Endodermal cell (in vitro differentiated cells): ENCODE measurements at places on chromosomes 5 and 9. TPM values are rescaled to one million over a fixed set of nuclear protein-coding genes. Genes with fewer than 3 reads are reported as not detected.

- peak; percentile 74 for DNase-seq
- peak within 1 kb of the TSS; percentile 94 for H3K4me3 ChIP-seq
- H3K36me3 ChIP-seq, result no peaks in the 10 kb centered on the region
- peaks cover 14% of the 10 kb centered on the region for H3K27me3 ChIP-seq
- H3K4me1 ChIP-seq, result peaks cover 2% of the 10 kb centered on the region
Observed at GRCh38 chr9:12774861-12775678, at the start of gene LURAP1L. TSS of gene LURAP1L (plus strand) at chr9:12775020. CDS start at chr9:12775716, 696 bp downstream.

DNA sequence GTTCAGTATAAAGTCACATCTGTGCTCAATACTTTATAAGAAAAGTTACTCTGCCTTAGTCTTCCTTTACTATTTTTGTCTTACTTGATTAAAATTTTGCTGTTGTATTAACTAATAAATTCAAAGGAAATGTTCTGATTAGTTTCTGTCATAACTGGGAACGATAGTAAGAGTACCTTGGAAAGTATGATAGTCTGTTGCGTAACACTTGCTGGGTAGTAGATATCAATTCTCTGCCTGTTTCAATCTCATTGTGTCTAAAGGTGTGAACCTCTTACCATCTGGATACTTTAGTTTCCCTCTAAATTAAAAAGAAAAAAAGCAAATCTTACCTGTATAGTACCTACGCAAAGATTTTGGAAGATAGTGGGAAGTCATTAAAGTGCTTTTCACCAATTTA lies 48.5 kb downstream of the COMMD10 start:
- no peak for DNase-seq
- H3K4me1 ChIP-seq, result no peaks in the 10 kb centered on the region
- peaks cover 3% of the 10 kb centered on the region for H3K36me3 ChIP-seq
- H3K27me3 ChIP-seq, result no peaks in the 10 kb centered on the region
- no peak overlapping the region for H3K27ac ChIP-seq
- H3K4me3 ChIP-seq, result no peak overlapping the region

GRCh38 chr9:129885018-129885669 lies 49.9 kb downstream of the USP20 start:
- peak; percentile 73 for DNase-seq
- no peak overlapping the region for H3K27ac ChIP-seq
- peaks cover 16% of the 10 kb centered on the region for H3K36me3 ChIP-seq
- no peaks in the 10 kb centered on the region for H3K27me3 ChIP-seq
- peak overlapping the region; percentile 56 for H3K4me3 ChIP-seq
- H3K4me1 ChIP-seq, result peaks cover 15% of the 10 kb centered on the region

DNA sequence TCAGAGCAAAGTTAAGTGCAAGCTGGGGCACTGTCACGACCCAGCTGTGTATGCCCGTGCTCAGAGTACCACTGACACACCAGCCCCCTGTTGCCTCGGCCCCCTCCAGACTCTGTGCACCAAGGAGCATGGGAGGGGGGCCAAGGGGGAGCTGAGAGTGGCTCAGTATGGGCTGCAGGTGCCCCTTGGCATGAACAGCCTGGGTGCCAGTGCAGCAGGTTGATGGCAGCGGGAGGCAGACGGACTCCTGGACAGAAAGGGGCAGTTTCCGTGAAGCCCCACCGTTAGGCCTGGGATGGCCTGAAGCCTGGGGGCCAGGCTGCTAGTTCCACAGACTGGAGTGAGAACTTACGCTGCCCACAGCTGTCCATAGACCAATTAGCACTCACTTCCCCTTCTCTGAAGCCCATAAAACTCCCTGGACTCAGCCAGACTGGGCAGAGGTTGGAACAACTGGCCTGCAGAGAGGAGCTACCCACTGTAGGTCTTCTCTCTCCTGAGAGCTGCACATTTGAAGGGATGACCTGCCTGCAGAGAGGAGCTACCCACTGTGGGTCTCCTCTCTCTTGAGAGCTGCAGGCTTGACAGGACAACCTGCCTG lies 182.8 kb downstream of the DEPDC1B start:
- H3K27ac ChIP-seq, result no peak overlapping the region
- H3K27me3 ChIP-seq, result no peaks in the 10 kb centered on the region
- no peaks in the 10 kb centered on the region for H3K4me1 ChIP-seq
- H3K36me3 ChIP-seq, result no peaks in the 10 kb centered on the region
- no peak for DNase-seq

DNA sequence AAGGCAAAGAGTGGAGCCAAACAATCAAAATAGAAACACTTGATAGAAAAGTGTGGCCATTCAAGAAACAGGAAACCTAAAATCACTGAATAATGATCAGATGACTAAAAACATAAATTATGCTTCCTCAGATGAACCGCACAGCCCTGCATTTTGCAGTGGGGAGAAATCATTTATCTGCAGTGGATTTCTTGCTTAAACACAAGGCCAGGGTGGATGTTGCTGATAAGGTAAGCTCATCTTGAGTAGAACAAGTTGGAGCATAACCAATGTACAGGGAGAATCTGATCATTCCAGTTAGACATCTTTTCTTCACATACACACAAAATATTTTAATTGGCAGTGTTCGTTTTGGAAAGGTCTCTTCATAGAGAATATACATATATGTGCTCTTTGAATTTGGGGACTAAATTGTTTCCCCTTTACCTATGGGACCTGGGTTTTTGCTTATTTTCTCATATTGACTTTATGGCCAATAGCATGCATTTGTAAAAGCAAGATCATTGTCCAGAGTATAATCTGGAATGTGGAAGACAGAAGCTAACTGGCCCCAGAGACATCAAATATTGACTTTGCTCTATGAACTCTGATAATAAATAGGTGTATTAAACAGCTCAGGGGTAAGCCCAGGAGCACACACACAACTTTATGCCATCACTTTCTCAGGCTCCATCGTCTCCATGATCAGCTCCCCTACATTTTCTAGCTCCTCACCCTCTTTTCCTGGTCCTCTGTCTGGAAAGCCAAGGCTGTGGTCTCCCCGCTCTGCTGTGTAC lies 9.1 kb downstream of the ANKDD1B start:
- no peak overlapping the region for H3K27ac ChIP-seq
- H3K4me1 ChIP-seq, result peaks cover 2% of the 10 kb centered on the region
- no peaks in the 10 kb centered on the region for H3K27me3 ChIP-seq
- no peak for DNase-seq
- no peak overlapping the region for H3K4me3 ChIP-seq

DNA sequence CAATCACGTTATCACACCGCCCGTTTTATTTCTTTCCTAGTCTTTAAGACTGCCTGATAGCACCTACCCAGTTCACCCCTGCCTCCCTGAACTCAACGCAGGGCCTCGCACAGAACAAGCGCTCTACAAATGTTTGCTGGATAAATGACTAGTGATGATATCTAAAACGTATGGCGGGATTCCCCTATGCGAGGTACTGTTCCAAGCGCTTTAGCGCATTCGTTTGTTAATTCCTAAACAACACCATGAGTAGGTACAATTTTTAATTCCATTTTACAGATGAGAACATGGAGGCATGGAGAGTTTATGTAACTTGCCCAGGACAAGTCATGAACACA lies 6.6 kb downstream of the POU4F3 start:
- no peak overlapping the region for H3K27ac ChIP-seq
- H3K36me3 ChIP-seq, result no peaks in the 10 kb centered on the region
- H3K4me1 ChIP-seq, result no peaks in the 10 kb centered on the region
- DNase-seq, result no peak
- H3K27me3 ChIP-seq, result peaks cover 100% of the 10 kb centered on the region

- no peak overlapping the region for H3K27ac ChIP-seq
- no peak for DNase-seq
- no peaks in the 10 kb centered on the region for H3K27me3 ChIP-seq
Observed at GRCh38 chr9:6922124-6922676, 164.4 kb downstream of the KDM4C start.

DNA sequence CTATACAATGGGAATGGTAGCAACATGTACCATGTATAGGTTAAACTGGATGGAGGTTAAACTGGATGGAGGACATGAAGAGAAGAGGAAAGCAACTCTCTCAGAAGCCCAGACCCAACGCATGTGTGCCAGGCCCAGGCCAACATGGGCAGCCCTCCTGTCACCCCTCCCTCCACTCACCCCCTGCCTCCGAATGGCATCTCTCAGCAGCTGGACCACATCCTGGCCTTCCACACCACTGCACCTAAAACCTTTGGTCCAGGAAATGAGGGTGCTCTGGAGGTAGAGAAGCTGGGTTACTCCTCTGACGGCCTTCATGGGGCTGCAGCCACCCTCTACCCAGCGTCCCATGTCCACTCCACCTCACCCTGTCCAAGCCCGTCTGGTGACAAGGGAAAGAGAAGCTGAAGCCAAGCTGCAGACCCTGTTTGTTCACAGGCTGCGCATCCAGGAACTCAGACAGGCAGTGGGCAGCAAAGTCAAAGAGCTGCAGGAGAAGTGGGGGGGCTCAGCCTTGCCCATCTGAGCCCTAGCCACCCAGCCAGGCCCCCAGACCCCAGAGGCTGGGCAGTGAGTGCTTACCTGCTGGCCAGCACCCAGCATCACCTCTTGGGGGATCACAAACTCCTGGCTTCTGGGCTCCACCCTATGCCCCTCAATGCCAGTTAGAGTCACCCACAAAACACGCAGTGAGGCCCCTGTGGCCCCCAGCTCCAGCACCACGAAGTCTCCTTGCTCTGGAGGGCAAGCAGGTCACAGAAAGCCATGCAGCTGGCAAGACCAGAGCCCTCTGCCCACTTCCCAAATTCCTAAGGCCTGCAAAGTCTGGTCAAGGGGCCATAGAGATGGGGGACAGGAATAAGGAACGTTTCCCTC lies 8.5 kb downstream of the HK3 start:
- H3K27me3 ChIP-seq, result no peaks in the 10 kb centered on the region
- no peak overlapping the region for H3K27ac ChIP-seq
- H3K4me3 ChIP-seq, result no peak overlapping the region
- DNase-seq, result no peak

DNA sequence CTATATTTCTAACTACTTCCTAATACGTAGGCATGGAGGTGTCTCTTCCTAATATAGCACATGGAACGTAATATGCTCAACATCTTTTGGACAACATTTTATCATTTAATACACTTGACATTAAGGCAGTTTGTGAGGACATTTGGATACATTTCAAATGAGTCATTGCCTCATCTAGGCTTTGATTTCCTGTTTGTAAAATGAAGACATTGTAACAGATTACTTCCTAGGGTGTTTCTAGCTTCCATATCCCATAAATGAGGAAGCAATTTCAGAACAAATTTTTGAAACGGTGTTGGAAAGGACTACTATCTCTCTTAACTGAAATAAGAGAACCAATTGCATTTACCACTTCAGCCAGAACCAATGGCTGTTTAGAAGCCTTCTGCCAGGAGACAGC lies 38.7 kb downstream of the SLC28A3 start:
- H3K4me3 ChIP-seq, result no peak overlapping the region
- H3K36me3 ChIP-seq, result no peaks in the 10 kb centered on the region
- H3K27ac ChIP-seq, result no peak overlapping the region
- no peak for DNase-seq

- H3K27ac ChIP-seq, result no peak overlapping the region
- peaks cover 10% of the 10 kb centered on the region for H3K4me1 ChIP-seq
- H3K4me3 ChIP-seq, result no peak overlapping the region
- DNase-seq, result no peak
Observed at GRCh38 chr9:20495098-20495497, 127.2 kb downstream of the MLLT3 start.

- H3K36me3 ChIP-seq, result no peaks in the 10 kb centered on the region
- no peaks in the 10 kb centered on the region for H3K27me3 ChIP-seq
- no peak overlapping the region for H3K27ac ChIP-seq
- peak; percentile 88 for DNase-seq
Observed at GRCh38 chr5:135880278-135880677, 15.4 kb downstream of the IL9 start.

- H3K27me3 ChIP-seq, result no peaks in the 10 kb centered on the region
- DNase-seq, result no peak
Observed at GRCh38 chr5:113235884-113236283, 198.9 kb downstream of the TSSK1B start.

- H3K4me1 ChIP-seq, result no peaks in the 10 kb centered on the region
- no peak overlapping the region for H3K4me3 ChIP-seq
- H3K36me3 ChIP-seq, result no peaks in the 10 kb centered on the region
- no peaks in the 10 kb centered on the region for H3K27me3 ChIP-seq
Observed at GRCh38 chr5:160466116-160466515, 44.5 kb downstream of the PTTG1 start.

DNA sequence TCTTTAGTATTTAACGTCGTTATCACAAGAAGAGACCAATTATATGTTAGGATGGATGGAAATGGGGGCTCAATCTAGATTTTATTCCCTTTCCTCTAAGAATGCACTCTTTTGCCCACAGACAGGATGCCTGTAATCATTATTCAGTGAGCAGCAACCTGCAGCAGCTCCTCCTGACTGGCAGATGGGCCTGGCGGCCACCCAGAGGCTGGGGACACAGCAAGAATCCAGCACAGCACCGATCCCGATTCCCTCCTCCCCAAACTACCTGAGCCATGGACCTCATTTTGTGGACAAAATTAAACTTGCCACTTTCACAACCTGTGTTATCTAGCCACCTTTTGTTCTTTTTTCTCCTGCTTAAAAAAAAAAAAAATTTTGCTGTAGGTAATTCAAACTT lies 101.0 kb downstream of the USP20 start:
- H3K27me3 ChIP-seq, result no peaks in the 10 kb centered on the region
- DNase-seq, result no peak
- H3K4me1 ChIP-seq, result no peaks in the 10 kb centered on the region
- H3K4me3 ChIP-seq, result no peak overlapping the region

DNA sequence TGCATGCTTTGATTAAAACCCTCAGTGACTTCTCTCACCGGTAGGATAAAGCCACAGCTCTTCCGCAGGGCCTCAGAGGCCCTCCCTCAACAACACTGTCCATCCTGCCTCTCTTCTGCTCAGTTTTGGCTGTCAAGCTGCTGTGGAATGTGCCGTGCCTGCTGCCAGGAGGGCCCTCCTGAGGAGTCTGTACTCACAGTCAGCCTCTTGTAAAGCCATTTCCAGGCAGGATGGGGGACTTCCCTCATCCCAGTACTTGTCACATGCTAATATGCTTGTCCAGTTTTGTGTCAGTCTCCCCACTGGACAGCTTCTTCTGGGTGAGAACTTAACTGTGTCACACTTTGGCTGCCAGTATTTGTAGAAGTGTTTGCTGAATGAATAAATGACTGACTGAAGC lies 13.9 kb upstream of the DDX41 start:
- DNase-seq, result no peak
- H3K4me1 ChIP-seq, result no peaks in the 10 kb centered on the region
- no peak overlapping the region for H3K27ac ChIP-seq
- H3K36me3 ChIP-seq, result peaks cover 92% of the 10 kb centered on the region
- no peaks in the 10 kb centered on the region for H3K27me3 ChIP-seq

DNA sequence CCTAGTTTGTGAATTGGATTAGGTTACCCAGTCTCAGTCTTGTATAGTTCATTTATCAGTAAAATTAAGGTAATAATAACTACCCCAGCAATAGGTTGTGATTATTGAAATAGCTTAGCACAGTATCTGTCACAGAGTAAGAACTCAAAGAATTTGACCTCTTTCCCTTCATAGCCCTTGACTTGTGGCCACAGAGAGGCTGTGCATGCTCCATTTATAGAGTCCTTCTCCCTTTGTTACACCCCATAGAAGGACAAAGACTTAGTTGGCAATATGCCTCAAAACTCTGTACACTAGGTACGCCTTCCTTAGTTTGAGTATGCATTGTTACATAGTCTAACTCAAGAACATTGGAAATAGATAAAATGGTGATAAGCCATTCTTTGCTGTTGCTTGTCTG lies 257.2 kb downstream of the KCTD16 start:
- no peaks in the 10 kb centered on the region for H3K27me3 ChIP-seq
- no peak overlapping the region for H3K27ac ChIP-seq
- H3K4me3 ChIP-seq, result no peak overlapping the region

Gene C8G
- 1.2 to 1.6 TPM in 2 of 3 replicates, not detected in the other for total RNA-seq

Gene PRR7
- 8.0 to 24.9 TPM (median 10.0 TPM) in 3 replicates for total RNA-seq

Gene PIK3R1
- total RNA-seq, result 26.7 and 30.2 TPM in 2 replicates

Gene F2RL2
- total RNA-seq, result 0.09 to 0.84 TPM (median 0.53 TPM) in 3 replicates

Gene UBAC1
- total RNA-seq, result 46.6 and 48.4 TPM in 2 replicates

Gene POU5F2
- 0.43 and 0.84 TPM in 2 replicates for total RNA-seq

Gene SPDL1
- total RNA-seq, result 20.7 to 54.8 TPM (median 47.4 TPM) in 3 replicates

Gene PCDHGB6
- 6.5 and 8.3 TPM in 2 replicates for total RNA-seq

Gene DDX4
- total RNA-seq, result not detected in 2 replicates

Gene ADGRD2
- total RNA-seq, result 0.16 and 0.33 TPM in 2 replicates

Gene CDC42SE2
- 27.4 and 28.6 TPM in 2 replicates for total RNA-seq

Gene BHMT2
- total RNA-seq, result 0.46 and 0.93 TPM in 2 replicates
